ENCODE measurements at places on chromosomes 16 and 17.

DNA sequence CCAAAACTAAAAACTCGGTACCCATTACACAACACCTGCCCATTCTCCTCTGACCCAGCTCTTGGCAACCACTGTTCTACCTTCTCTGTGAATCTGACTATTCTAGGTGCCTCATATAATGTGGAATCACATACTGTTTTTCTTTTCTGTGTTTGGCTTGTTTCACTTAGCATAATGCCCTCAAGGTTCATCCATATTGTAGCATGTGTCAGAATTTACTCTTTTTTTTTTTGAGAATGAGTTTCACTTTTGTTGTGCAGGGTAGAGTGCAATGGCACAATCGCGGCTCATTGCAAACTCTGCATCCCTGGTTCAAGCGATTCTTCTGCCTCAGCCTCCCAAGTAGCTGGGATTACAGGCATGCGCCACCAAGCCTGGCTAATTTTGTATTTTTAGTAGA lies 59.5 kb upstream of the RBL2 start:
- DNase-seq = no peak

- no peak for DNase-seq
Observed at GRCh38 chr17:38705523-38705802, 390 bp downstream of the MLLT6 start.

- DNase-seq = peak; percentile 43
Observed at GRCh38 chr17:44557651-44558285, 484 bp downstream of the FZD2 start.

DNA sequence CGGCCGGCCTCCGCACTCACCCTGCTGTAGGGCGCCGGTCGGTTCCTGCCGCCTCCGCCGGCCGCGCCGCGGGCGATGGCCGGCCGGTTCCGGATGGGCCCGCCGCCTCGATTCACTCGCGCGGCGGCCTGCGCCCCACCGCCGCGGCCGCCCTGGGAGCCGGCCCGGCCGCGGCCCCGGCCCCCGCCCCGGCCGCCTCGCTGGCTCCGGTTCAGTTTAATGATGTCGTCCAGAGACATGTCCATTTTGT lies 158 bp downstream of the ALYREF start:
- no peak for DNase-seq

DNA sequence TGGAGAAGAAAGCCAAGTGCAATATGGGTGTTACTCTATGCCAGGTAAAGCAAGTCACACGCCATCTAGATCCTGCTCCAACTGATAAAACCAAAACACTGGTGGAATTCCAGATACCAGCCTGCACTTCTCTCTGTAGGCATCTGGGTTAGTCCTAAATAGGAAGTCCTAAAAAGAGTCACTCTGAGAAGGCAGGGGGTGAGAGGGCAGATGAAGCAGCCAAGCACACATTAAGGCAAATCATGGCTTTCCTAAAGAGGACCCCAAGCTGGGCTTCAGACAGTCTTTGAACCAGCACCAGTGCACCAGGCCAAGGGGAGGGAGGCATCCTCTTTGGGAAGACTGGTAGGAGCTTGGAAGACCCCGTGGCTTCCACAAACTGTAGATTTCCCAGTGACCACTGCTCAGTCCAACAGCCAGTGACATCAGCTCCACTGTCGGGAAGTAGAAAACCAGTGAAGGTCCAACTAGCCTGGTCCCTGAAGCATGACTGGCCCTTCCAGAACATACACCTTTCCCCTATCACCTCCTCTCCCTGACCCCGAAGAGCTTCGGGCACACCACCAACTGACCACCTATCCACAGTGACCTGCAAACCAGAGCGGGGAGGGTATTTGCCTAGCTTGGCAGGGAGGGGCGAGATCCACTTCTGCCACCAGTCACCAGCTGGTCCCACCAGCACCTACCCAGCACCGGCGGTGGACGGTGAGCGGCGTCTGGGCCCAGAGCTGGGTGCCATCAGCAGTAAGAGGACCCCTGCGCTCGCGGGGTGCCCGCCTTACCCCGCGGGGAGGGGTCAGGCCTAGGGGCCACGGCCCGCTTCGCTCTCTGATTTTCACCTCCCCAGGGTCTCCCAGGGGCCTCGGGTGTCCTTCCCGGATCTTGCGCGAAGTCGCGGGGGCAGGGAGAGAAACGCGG lies 1.0 kb downstream of the LITAF start:
- DNase-seq = no peak

DNA sequence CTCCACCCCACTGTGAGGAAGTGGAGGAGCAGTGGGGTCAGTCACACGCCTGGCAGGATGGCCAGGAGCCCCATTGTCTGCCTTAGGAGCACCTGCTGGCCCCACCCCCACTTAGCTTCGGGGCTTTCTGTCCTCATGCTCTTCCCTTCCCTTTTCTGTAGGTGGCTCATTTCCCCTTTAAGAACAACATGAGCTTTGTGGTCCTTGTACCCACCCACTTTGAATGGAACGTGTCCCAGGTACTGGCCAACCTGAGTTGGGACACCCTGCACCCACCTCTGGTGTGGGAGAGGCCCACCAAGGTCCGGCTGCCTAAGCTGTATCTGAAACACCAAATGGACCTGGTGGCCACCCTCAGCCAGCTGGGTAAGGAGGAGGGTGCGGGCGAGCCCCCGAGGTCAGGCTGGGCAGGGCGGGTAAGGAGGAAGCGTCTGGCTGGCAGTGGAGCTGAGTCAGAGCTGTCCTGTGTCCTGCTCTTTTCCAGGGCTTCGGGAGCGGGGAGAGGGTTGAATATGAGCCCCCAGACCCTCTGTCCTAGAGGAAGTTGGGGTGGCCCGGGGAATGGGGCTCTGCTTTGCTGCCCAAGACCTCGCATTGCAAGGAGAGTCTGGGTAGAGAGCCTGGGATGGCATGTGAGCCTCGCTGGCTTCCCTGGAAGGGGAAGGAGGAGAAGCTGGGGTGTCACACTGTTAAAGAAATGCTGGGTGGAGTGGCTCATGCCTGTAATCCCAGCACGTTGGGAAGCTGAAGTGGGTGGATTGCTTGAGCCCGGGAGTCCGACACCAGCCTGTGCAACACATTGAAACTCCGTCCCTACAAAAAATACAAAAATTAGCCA lies 9.2 kb upstream of the SERPINF1 start:
- DNase-seq = no peak
